Cerebellar nuclear complex (tissue), 1 donor: ENCODE measurements at places on chromosomes 3 and 15.

GRCh38 chr15:62966294-62967078 is 76.1 kb upstream of the TPM1 start:
- DNase-seq, result no peak

DNA sequence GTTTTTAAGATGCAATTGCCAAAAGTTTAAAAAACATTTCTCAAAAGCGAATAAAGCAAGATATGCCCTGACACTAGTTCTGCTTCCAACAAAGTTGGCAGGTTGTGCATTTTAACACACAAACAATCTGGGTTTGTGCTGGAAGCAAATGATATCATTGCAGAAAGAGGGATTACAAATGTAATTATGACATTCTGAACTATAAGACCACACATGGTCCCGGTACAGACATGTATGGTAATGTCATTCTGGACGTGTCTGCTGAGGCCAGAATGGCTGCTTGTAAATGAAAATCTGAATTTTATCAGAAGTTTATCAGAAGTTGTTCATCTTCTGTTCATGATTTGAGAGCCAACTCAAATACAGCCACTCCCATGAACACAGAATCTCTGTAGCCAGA is 10.7 kb downstream of the TMC3 start:
- no peak for DNase-seq

GRCh38 chr15:79378394-79379109 is 53.6 kb upstream of the MINAR1 start:
- no peak for DNase-seq

DNA sequence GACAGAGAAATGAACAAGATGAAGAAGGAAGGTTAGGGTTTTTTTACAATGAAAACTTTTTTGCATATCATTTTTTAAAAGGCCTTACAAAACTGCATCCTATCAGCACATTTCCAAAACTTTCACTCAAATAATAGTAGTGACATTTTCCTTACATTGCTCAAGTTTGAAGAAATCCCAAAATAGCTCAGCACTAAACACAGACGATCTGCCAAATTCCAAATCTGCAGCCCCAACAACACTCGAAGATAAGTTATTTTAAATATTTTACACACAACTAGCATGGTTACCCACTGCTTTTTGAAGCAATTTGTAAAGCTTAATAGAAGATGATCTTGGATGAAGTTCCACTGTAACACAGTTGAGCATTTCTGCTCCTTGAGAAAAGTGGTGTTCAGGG is 535.6 kb upstream of the ALCAM start:
- no peak for DNase-seq

DNA sequence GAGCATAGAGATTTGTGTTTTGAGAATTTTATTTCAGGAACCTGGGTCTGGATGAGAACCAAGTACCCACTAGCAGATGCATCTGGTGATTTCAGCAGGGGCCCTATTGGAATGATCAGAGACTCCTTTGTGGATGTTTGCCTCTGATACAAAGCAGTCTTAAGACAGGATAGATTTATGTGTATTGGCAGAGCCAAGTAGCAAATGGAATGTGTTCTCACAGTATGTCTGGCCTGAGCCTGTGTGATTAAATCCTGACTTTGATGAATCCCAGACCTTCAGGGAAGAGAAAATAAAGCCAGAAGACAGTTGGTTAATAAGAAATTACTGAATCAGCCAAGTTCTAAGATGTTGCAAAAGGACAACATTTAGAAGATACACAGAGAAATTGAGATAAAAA is 755.5 kb upstream of the SEMA6D start:
- DNase-seq, result no peak
